ENCODE measurements at places on chromosomes 12 and 14.

GRCh38 chr14:99569725-99570543 lies 34.1 kb downstream of the CCDC85C start:
- DNase-seq, result no peak

DNA sequence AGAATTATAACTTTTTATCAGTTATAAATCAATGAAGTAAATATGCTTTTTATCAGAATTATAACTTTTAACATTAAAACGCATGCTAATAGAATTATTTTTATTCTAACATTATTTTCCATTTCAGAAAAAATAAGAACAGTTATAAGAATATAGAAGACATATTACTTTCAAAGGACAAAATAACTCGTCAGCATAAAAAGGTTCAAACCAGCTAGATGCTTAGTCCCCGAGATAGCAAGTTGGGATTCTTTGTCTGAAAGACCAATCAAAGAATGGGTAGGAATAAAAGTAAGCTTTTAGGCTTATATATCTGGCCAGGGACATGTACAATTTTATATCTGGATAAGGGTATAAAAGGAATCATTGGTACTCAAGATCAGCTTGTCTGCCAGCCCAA lies 66.0 kb downstream of the GPR137C start:
- DNase-seq, result no peak

DNA sequence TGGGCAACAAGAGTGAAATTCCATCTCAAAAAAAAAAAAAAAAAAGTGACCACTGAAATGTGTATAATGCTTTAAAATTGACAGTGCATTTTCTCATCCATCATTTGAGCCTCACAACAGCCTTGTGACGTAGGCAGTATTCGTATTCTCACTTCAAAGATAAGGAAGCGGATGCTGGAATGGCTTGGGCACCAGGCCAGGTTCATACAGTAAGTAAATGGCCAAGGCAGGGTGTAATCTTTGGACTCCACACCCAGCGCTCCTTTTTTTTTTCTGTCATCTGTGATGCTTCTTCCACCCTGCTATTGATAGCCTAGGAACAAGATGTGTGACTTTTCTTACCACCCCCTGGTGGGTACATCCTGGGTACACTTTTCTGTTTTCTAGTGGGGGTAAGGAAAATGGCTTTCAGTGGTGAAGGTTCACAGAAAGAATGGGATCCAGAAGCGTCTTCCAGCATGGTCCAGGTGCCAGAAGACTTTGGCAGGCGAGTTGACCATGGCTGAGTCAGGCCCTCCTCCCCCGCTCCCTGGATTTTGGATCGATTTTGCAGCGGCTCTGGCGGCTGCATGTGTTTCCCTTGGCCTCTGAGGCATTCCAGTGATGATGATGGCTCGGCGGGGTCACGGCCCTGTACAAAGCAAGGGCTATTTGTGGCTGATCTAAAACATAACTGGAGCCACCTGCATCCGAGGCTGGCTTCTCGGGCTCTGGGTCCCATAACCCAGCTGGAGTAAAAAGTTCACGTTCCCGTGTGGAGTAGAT lies 110.6 kb downstream of the CACNA1C start:
- DNase-seq, result no peak

GRCh38 chr12:118655588-118655987 lies 279.2 kb downstream of the SUDS3 start:
- DNase-seq, result no peak

- DNase-seq, result no peak
These were observed 124.8 kb downstream of the C12orf75 start for GRCh38 chr12:105455261-105455660.

DNA sequence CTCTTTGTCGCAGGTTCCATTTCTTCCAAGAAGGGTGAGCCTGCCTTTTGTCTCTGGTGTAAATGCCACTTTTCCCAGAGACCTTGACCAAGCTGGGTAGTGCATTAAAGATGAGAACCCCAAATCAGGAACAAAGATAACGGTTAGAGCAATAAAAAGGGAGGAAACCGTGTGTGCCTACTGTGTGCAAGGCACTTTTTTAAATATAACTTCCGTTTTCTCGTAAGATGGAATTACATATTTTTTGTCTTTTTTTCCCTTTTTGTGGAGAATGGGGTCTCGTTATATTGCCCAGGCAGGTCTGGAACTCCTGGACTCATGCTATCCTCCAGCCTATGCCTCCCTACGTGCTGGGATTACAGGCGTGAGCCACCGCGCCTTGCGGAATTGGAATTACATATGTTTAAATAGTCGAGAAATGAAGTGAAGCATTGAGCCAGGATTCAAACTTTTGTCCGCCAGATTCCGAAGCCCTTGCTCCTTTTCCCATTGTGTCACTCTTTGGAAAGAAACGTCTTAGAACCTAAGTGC lies 506 bp upstream of the NABP2 start:
- no peak for DNase-seq

DNA sequence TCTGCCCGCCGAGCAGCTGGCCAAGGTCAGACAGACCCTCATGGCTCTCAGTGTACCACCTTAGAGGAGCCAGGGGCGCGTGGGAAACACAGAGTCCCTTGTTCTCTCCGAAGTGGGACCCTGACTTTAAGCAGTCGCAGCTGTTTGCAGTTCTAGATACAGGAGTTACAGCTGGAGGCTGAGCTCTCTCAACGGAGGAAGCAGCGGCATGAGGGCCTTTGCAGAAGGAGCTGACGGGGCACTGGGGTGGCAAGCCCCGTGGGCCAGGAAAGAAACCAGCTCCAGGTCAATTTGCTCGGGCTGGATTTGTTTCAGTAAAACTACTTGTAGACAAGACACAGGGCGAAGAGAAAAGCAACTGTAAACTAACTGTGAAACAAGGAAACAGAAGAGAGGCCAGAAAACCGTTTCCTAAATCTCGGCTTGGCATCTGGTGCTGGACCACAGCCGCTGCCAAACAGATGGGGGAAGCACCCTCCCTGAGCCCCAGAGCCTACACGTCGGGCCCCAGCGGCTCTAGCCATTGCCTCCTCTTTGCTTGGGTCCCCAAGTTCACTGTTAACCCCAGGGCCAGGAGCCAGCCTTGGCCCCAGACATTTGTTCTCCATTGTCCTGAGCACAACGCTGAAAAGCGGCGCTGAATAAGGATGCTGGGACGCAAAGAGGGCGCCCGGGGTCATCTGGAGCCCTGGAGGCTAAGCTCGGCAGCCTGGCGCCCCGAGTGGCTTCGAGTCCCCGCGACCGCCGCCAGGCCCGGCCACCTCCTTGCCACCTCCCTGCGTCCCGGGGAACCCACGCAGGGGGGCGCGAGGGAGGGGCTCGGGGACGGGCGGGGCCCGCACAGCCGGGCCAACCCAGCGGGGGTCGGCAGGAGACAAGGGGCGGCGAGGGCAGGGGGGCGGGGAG lies 914 bp upstream of the PACS2 start:
- peak; percentile 40 for DNase-seq

- no peak for DNase-seq
These were observed 15.3 kb downstream of the MSRB3 start for GRCh38 chr12:65293735-65294134.

DNA sequence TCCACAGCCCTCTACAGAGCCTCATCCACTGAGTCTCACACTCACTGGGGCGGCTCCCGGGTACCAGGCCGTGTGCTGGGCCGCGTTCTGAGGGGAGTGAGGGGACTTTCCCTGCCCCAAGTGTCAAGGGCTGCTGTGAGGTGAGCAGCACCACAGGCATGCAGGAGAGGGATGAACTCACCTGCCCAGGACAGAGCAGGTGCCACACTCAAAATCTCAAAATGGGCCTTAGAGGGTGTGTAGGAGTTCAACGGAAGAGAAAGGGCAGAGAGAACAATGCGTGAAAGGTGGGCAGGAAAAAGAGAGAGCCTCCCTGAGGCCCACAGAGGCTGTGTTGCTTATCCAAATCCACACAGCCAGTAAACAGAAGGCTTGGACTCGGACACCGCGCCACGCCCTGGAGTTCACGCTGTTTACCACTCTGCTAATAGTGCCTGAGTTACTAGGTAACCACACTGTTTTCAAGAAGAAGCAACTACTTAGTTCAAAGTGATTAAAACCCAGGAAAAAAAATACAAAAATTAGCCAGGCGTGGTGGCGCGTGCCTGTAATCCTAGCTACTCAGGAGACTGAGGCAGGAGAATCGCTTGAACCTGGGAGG lies 32.7 kb downstream of the TSPAN11 start:
- DNase-seq, result no peak

DNA sequence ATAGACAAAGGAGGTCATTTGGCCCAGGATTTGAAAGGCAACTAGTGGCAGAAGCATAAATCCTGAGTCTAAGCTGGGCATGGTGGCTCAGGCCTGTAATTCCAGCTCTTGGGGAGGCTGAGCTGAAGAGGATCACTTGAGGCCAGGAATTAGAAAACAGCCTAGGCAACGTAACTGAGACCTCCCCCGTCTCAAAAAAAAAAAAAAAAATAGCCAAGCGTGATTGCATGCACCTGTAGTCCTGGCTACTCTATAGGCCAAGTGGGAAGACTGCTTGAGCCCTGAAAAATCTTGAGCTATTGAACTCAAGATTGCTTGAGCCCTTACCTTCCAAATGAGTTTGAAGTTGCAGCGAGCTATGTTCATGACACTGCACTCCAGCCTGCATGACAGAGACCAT lies 7.8 kb downstream of the GON7 start:
- DNase-seq, result no peak

GRCh38 chr14:67319142-67319541 lies 40.5 kb downstream of the ATP6V1D start:
- DNase-seq, result no peak

- no peak for DNase-seq
These were observed 13.5 kb upstream of the RAB35 start for GRCh38 chr12:120130011-120130410.

- DNase-seq, result no peak
These were observed 17.9 kb downstream of the C12orf43 start for GRCh38 chr12:120998435-120998834.

DNA sequence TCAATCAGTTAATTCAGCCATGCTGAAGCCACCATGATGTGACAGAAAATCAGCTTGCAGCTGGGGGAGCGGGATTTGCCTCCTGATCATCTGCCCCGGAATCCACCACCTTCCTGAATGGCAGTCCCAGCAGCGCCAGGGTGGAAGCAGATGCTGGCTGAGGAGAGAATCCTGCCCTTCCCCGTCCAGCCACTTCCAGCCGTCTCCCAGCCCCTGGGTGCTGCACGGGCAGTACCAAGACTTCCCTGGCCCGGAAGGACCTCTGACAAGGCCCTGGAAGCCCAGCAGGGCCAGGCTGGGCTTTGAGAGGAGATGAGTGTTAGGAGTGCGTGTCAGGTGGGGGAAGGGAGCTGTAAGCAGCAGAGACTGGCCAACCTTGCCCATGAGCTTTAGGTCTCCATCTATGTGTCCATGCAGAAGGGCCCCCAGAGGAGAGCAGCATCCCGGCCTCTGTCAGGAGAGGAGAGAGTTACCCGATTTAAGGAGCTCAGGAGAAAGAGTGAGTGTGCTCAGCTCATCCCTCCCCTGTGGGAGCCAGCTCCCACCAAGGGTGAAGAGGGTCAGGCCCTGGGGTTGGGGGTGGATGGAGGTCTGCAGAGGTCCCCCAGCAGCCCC lies 69.3 kb downstream of the EID3 start:
- DNase-seq, result no peak

GRCh38 chr12:45305907-45306306 lies 90.0 kb downstream of the ANO6 start:
- DNase-seq, result no peak

DNA sequence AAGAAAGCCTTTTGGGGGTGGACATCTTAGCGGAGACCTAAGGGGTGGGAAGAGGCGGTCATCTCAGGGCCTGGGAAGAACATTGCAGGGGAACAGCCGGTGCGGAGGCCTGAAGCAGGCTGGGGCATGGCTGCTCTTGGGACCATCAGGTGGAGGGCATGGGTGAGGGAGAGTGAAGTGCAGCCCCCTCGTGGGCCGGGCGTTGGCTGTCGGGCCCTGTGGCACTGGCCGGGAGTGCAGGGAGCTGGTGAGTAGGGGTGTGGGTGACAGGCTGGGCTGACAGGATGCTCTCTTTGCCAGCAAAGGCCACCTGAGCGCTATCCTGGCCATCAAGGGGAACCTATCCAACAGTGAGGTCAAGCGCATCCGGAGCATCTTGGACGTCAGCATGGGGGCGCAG lies 11.7 kb downstream of the TNFAIP2 start:
- DNase-seq, result no peak

DNA sequence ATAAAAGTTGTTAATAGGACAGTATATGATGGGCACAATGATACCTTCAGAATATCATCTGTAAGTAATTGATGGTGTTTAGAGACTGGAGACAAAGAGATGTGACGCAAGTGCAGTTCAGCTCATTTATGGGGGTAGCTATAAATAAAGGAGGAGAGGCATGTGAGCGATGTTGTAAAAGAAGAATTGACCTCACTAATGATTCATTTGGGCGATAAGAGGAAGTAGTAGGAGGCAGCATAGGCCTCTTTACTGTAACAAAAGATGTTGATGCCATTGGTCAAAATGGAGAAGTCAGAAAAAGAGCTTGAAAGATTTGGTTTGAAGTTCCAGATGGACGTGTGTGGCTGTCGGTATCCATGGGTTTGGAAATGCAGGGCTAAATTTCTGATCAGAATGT lies 70.0 kb downstream of the FLRT2 start:
- DNase-seq, result no peak

DNA sequence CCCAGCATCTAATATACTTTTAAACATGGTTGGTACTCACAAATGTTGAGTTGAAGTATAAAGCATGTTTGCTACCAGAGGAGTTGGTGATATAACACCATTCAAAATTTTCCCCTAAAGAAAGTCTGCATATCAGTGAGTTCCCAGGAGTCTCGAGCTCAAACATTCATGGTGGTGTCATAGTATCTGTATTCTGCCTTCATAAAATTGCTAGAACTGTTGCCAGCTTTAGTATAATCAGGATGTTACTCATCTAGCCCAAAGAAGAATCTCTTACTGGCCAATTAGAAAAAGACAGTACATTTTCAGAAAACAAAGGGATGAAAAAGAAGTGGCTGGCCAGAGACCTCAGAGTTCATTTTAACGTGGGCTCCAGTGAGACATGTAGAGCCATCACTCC lies 374.7 kb downstream of the KCNH5 start:
- DNase-seq, result no peak

DNA sequence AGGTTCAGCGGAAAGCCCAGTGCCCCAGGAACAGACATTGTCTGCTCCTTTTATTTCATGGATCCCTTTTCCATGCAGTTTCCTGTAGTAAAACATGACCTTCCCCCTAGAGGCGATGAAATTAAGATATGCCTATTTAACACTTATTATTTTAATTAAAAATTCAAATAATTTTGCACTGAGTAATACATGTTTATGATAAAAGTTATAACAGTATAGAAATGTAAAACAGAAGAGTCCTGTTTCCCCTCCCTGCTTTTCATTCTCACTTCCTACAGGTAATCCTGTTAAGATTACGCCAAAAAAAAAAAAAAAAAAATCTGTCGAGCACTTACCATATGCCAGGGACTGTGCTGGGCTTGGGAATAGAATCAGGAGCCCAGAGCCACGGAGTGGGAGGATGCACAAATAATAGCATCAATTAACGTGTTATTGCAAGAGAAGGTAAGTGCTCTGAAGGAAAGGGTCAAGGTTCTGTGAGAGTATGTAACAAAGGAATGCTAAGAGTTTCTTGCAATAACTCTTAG lies 830 bp upstream of the LPCAT3 start:
- no peak for DNase-seq

DNA sequence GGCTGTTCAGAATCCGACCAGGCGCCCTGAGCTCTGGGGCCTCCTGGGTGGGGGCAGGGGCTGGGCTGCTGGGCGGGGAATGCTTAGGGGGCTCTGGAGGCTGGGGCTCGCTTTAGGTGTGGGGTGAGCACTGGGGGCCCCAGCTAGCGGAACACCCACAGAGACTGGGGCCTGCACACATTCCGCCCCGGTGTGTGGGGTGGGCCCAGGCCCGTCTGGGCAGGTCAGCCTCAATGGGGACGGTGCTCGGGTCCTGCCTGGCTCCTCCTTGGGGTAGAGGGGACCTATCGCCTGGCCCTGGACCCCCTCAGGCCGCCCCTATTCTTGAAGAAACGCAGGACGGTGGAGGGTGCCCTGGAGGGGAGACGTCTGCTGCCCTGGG lies 364.8 kb downstream of the TMEM121 start:
- DNase-seq, result no peak

Data from T-helper 2 cell (primary cell).